ENCODE measurements at places on chromosomes 6 and 20.

DNA sequence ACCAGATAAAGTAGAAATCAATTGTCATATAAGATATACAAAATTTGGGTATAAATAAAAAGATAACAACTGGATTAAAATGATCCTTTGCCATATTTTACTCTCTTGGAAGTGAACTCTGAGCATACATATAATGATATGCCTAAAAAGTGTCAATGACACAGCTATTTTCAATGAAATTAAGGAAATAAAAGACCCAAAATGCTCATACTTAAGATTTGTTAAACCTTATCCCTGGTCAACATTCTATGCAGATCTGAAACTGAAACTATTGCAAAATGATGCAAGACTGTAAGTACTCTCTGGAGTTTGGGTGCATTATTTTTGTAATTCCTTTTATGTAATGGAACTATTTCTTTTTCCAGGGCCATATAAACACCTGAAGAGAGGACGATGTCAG is 119.0 kb upstream of the SGK1 start:
- no peak for DNase-seq

GRCh38 chr6:163773646-163774045 is 359.1 kb downstream of the QKI start:
- DNase-seq: no peak

- no peak for DNase-seq
Measured at GRCh38 chr6:44558832-44559251, 171.3 kb downstream of the CDC5L start.

- no peak for DNase-seq
Measured at GRCh38 chr6:112050429-112050828, 3.5 kb upstream of the CCN6 start.

GRCh38 chr6:119077643-119078375 is 655 bp downstream of the FAM184A start:
- DNase-seq: no peak

DNA sequence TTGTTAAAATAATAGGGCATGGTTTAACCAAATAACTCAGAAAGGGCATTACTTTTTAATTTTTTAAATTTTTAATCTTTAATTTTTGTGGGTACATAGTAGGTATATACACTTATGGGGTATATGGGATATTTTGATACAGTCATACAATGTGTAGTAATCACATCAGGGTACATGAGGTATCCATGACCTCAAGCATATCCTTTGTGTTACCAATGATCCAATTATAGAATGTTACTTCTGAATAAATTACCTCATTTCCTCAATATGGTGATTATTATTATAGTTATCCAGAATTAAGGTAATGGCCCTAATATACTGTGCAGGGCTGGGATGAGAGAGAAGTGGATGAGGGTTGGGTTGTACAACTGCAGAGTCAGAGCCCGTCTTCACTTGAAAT is 45.1 kb upstream of the TMEM30A start:
- no peak for DNase-seq

DNA sequence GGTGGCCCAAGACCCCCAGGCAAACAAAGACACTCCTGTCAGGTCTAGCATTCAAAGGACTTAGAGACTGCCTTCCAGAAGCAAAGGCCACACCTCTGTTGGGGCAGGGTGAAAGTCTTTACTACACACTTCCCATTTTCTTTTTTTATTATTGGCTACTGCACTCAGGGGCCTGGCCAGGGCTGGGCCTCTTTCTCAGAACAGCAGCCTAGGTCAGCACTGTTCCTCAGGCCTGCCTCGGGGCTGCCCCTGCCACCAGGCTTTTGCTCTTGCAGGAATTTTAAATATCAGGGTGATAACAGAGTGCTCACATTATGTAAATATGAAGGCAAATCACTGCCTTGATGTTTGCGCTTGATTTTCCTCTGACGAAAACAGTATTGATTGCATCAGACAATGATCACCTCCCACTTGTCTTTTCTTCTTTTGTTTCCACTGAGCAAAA is 18.5 kb downstream of the GSTA4 start:
- DNase-seq: no peak

GRCh38 chr6:111642463-111643158 is 36.9 kb upstream of the TRAF3IP2 start:
- DNase-seq: peak; percentile 65

DNA sequence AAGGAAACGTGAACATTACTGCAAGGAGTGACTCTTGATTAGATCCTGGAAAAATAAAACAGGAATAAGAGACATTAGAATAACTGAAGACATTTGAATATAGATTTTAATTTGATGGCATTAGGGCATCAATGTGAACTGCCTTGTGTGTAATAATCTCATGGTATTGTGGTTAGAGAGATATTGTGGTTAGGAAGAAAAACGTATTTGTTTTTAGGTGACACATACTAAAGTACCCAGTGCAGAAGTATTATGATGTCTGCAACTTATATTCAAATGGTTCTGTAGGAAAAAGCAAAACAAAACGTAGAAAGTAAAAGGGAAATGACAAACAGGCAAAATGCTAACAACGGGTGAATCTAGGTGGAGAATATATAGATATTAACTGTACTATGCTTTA is 65.9 kb upstream of the OGFRL1 start:
- no peak for DNase-seq

DNA sequence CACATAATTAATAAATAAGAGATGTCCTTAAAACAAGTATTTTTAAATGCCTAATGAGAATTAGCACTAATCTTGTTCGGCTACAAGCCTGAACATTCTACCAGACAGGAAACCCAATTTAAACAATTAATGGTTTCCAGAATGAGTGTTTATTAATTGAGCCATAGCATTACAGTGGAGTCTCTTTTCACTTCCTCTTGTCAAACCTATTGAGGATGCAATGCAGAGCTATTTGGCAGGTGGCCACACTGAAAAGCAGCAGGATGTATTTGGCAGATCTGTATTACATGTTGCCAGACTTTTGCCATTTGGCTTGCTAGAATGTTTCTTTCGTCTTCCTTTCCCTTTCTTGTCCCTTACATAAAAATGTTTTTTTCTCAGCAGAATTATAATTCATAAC is 475.2 kb upstream of the MARCKS start:
- peak; percentile 37 for DNase-seq

DNA sequence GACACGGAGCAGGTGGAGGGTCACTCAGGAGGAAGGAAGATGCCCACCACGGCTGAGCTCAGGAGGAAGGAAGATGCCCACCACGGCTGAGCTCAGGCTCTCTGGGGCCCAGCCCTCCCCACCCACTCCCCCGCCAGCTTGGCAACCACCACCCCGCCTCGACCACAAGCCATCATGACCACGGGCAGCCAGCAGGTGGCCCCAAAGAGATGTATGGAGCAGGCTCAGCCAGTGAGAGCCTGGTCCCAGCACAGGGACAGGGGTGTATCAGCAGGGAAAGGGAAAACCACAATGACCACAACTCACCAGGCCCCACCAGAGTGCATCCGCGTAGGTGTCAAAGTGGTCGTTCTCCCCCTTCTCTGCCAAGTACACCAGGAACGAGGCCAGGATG is 30.4 kb downstream of the KCNQ2 start:
- DNase-seq: peak; percentile 69

DNA sequence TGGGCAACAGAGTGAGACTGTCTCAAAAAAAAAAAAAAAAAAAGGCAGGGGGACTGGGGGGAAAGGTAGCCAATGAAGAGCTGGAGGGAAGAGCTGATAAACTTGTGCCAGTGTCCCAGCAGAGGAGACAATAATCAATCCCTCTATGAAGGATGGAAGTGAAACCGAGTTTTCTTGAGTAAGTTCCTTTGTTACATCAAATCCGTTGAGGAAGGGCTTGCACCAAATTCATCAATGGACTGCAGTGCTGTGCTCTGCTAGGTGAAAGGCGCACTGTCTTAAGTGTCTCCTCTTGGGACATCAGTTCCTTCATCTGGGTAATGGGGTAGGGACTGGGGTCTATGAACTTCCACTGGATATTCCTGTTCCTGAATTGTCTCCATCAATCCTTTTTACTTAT is 3.0 kb upstream of the CRIP3 start:
- DNase-seq: no peak

GRCh38 chr6:111767752-111768430 is 105.4 kb downstream of the FYN start:
- no peak for DNase-seq

- no peak for DNase-seq
Measured at GRCh38 chr6:39793516-39793915, 1.3 kb downstream of the DAAM2 start.

DNA sequence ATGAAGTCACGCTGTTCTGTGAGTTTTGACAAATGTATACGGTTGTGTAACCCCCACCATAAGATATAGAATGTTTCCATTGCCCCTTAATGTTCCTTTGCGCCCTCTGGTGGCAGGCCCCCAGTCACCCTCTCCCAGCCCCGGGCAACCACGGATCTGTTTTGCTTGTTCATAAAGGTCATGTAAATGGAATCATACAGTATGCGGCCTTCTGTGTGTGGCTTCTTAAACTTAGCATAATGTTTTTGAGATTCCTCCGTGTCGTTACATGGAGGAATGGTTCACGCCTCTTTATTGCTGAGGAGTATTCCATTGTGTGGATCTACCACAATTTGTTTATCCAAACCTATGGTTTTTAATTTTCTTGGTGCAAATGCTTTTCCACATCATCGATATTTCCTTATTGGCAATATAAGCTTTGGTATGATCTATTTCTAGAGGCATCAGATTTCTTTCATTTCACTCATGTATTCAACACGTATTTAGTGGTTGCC is 28.4 kb downstream of the LYRM2 start:
- DNase-seq: peak; percentile 69

DNA sequence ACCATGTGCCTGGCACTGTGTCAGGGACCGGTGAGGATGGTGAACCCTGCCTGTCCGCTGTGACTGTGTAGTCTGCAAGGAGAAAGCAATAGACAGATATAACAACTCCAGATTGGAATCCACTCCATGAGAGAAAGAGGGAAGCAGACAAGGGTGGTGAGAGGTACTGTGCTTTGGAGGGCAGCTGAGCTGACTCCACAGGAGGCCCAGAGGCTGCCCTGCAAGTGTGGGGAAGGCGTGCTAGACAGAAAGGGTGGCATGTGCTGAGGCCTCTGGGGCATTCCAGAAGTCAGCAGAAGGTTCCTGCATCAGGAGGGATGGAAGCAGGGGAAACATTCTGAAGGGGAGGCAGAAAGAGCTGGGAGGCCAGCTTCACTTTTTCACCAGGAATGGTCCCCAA is 39.3 kb upstream of the APCDD1L start:
- no peak for DNase-seq

DNA sequence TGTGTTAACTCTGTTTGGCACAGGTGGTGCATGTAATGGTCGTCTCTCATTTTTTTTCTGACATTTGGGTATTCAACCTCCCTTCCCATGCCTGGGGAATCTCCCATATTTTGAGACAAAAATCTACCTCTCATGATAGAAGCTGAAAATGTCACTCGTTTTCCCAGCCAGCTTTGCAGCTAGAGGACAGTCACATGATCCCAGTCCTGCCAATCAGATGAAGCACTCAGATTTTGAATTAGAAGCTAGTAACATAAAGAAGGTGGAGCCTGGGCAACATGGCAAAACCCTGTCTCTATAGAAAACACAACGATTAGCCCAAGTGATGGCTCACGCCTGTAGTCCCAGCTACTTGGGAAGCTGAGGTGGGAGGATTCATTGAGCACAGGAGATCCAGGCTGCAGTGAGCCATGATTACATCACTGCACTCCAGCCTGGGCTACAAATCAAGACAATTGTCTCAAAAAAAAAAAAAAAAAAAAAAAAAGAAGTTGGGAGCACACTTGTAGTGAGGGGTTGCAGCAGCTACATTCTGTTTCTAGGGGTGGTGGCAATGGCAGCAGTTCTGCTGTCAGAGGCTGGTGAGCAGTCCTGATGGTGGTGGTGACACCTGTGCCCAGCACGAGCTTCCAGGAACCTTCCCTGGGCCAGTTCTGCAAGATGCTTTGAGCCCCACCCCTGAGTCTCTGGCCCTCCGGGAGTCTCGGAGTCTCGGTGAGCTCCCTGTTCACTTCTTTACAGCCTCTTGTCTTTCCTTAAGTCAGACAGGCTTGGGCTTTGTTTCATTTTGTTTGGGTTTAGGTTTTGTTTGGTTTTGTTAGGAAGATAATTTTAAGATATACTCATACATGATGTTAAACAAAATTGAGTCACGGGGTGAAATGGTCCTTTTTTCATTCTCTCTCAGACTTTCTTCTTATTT is 94.1 kb upstream of the KCNG1 start:
- no peak for DNase-seq

- no peak for DNase-seq
Measured at GRCh38 chr20:43140726-43141125, 49.0 kb downstream of the PTPRT start.

DNA sequence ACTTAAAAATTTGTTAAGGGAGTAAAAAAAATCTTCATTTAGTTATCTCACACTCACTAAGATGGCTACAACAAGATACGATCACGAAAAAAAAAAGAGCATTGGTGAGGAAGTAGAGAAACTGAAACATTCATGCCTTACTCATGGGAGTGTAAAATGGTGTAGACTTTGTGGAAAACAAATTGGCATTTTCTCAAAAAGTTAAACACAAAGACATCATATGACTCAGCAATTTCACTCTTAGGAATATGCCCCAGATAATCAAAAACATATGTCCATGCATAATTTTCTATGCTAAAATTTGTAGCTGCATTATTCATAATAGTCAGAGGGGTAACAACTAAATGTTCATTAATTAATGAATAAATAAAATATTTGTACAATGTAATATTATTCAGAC is 120.9 kb upstream of the IRAK1BP1 start:
- DNase-seq: no peak
